ENCODE measurements at places on chromosomes 4 and X.

- no peak for DNase-seq
These were observed 75.8 kb downstream of the NUDT11 start for GRCh38 chrX:51420610-51421009.

GRCh38 chrX:72041176-72041575 lies 90.5 kb downstream of the RTL5 start:
- no peak for DNase-seq

- DNase-seq, result no peak
These were observed at the start of gene NPY5R for GRCh38 chr4:163343604-163344146. NPY5R (plus strand) TSS chr4:163343892; CDS start chr4:163350274, 6,382 bp downstream.

- no peak for DNase-seq
These were observed 18.6 kb downstream of the ITGB1BP2 start for GRCh38 chrX:71320126-71320525.

DNA sequence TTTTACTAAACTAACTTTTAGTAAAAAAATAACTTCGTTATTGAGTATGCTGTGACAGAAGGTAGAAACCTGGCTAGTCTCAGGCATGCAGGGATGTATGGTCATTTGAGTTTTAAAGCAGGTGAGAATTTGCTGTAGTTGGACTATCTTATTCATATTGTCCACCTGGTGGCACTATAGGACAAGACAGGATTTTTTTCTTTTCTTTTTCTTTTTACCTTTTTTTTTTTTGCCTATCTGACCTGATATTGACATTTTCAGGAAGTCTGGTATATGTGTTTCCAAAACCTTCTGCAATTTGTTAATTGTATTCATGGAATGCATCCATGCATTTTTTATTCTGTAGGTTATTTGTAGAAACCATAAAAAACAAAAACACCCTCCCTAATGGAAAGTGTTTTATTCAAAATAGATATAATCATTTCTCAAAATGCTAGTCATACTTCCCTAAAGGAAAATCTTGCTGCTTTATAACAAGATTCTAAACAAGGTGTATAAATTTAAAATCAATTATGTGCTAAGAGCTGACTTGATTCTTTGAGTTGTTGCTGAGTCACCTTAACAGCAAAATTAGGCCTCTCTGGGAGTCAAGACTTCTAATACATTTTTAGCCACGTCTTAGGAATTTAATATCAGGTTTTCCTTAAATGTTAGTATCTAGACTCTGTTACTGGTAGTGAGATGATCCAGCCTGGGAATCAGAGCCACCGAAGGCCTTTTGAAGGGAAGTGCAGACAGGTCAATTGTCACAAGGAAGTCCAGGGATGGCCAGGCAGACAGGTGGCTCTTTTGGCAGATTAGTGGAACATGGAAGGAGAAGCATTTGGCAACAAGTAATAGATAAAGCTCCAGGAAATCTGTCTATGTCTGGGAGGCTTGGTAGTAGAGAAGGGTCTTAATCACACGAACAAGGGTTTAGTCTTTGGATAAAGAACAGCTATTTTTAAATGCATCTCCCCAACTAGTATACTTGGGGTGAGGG lies 201.3 kb upstream of the GNPDA2 start:
- no peak for DNase-seq

GRCh38 chr4:1092983-1093361 lies 20.4 kb downstream of the RNF212 start:
- no peak for DNase-seq

- no peak for DNase-seq
These were observed 18.9 kb upstream of the GPR101 start for GRCh38 chrX:137052643-137053235.

GRCh38 chr4:114782415-114783214 lies 184.0 kb downstream of the UGT8 start:
- DNase-seq, result no peak

DNA sequence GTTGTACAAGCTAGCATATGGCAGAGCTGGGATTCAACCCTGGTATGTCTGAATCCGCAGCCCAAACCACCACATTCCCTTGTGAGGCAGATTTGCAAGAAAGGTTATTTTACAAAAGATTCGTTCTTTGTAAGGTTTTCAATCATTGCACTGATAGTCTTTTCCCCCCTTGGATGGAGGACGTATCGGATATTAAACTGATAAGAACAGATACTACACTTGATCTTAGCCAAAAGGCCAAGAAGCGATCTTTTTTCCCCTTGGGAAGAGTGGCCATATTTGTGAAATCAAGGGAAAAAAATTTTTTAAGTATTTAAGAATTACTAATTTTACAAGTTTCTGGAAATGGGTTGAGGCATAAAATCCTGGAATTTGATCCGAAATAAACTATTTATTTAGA lies 34.4 kb upstream of the MSMO1 start:
- no peak for DNase-seq

GRCh38 chrX:110341189-110342035 lies 17.2 kb upstream of the RTL9 start:
- DNase-seq, result no peak

DNA sequence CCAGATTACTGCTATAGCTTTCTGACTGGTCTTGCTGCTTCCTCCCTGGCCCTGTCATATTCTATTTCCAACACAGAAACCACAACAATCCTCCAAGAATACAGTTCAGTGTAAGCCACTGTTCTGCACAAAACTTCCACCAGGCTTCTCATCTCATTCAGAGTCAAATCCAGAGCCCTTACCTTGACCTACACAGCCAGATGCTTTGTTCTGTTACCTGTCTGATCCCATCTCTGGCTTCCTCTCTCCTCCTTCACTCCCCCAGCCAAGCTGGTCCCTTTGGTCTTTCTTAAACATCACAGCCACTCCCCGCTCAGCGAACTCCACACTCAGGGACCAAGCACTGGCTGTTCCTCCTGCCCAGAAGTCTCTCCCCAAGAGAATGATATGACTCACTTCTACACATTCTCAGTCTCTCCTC lies 84.8 kb upstream of the BMP2K start:
- no peak for DNase-seq

- DNase-seq, result peak; percentile 85
These were observed 176.7 kb downstream of the SHROOM3 start for GRCh38 chr4:76611616-76612207.

DNA sequence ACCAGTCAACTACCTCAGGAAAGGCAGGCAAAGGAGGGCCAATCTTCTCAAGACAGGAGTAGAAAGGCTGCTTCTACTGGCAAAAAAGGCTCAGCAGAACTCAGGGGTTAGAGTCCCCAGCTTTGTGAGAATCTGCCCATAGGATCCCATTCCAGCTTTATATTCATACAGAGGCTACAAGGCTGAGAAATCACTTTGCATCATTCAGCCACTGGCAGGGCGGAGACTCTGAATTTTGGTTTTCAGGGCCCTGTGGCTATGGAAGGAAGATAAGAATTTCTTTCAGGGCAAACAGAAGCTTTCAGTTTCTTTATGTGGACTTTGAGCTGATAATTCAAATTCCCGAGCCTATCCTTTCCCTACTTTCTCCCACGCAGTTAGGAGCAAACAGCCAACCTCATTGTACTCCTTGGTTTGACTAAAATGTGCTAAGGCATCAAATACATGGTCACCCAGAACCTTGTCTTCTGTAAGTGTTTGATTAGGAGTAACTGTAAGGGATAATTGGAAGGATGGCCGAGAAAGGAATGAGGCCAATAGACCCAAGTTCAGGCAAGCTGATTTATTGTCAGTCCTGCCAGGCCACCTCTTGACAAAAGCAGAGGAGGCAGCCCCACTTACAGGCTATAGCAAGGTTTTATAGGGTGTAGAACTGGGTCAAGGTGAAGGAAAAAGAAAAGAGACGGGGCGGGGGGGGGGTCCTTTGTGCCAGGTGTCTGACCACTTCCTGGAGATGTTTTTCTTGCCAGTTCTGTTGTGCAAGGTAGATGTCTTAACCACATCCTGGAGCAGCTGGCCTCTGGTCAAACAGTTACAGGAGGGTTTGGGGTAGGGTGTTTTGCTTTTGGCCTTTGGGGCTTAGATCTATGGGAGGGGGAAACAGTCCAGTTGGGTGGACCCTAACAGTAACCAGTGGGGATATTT lies 165.3 kb upstream of the PPP1R2C start:
- DNase-seq, result peak; percentile 29

- DNase-seq, result no peak
These were observed 80.3 kb upstream of the GATB start for GRCh38 chr4:151841107-151841506.

DNA sequence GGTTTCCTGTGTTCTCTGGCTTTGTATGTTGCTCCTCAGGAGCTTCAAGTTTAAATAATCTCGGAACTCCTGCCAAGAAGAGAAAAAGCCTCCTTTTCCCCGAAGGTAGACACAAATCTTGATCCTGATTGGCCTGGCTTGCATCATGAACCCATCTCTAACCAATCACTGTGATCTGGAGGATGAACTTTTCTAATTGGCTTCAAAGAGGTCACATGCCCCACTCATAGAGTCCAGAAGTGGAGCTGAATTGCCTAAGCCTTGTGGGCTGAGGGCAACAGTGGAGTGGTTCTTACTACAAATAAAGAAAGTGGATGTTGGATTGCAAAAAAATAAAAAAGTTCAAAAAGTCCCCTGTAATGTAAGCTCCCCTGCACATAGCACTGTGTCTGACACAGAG lies 245.9 kb downstream of the MID1IP1 start:
- no peak for DNase-seq

- DNase-seq, result no peak
These were observed 18.8 kb downstream of the SLC7A11 start for GRCh38 chr4:138223231-138223910.

- no peak for DNase-seq
These were observed 88.6 kb downstream of the NFKB1 start for GRCh38 chr4:102589743-102590142.

DNA sequence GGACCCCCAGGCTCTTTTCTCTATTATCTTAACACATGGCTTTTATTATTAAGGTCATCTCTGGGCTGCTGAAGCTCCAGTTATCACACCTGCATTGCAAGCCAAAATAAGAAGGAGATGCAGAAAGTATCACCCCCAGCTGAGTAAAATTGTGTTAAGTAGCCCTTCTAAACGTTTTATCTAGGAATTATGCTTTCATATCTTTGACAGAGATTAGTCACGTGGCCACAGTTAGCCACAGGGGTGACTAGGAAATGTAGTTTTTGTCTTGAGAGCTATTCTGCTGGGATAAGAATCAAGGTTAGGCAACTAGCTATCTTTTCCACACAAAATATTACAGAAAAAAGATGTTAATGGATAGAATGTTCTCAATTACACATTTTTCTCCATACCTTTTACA lies 102.1 kb downstream of the ANXA3 start:
- DNase-seq, result no peak

DNA sequence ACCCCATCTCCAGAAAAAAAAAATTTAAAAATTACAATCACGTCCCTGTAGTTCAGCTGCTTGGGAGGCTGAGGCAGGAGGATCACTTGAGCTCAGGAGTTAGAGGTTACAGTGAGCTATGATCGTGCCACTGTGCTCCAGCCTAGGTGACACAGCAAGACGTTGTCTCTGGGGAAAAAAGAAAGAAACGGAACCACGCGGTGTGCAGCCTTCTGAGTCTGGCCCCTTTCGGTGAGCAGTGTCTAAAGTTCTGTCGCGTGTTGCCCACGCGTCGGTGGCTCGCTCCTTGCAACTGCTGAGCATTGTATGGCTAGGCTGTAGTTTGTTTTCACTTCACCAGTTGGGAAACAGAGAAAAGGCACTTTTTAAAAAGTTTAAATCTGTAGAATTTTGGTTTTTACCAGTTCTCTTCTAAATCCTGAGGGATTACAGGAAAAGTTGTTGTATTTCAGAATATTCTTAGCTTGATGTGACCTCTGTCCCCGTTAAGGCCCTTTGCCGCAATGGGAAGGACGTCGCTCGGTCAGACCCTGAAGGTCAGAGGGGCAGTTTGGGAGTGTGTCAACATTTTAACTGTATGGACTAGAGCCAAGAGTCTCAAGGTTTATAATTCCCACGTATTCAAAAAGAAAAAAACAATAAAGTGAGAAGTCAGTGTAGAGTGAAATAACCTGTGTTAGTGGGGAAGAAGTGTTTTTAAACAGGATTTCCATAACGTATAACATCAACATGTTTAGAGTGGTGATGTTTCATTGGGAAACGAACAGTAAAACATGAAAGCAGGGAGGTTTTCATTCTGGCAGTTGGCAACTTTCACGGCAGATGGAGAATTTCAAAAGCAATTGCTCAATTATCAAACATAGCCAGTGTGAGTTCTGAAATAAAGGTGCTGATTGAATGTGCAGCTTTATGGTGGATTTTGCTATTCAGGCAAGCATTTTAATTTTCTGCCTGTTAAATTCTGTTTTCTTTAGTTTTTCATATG lies 45.8 kb upstream of the MSANTD1 start:
- DNase-seq, result no peak

DNA sequence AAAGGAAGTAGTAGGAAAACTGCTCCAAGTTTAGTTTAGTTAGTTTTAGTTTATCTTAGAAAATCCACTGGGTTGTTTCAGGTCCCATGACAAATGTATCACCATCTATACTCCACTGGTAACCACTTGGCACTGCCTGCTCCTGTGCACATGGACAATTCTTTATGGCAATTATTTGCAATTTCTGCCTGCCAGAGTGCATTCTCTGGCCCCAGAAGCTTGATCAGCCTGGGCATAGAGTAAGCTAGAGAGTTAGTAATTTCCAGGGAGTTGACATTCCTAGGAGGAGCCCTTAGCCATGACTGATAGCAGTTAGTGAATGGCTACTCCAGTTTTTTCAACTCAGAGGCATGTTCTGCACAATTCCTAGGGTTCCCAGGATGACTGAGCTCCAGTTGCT lies 203.2 kb upstream of the FGF13 start:
- DNase-seq, result no peak

DNA sequence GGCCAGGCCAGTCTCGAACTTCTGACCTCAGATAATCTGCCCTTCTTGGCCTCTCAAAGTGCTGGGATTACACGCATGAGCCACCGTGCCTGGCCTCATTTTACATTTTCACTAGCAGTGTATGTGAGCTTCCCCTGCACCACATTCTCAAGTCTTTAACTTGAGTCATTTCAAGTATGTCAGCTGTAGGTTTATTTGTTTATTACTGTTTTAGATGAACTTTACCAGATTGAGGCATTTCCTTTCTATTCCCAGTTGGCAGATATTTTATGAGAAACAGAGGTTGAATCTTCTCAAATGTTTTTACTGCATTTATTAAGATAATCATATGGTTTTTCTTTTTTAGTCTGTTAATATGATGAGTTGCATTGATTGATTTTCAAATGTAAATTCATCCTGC lies 114.6 kb upstream of the SH3RF1 start:
- no peak for DNase-seq

DNA sequence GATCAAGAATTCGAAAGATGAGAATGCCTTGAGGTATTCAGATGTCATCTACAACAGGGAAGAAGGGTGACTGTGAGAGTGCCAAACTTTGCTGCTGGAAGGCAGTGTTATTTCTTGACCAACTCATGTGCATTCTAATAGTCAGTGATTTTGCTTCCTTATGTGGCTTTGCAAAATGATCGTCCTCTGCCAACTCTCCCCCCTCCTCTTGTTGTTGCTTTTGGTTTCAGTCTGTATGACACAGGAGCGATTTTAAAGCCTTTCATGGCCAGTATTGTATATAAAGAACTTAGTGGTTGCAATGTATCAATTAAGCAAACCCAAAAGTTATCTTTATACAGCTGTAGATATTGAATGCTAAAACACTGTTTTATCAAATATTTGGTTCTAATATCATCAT lies 379.1 kb downstream of the IL1RAPL1 start:
- no peak for DNase-seq

- no peak for DNase-seq
These were observed 265.5 kb upstream of the FTHL17 start for GRCh38 chrX:31337332-31337731.

Data from left colon (tissue), 2 donors.